NT2/D1 (cell line): ENCODE measurements at places on chromosomes 3 and 15.
A peak's percentile ranks its signal among the peaks of the same experiment; 100 is the strongest.

DNA sequence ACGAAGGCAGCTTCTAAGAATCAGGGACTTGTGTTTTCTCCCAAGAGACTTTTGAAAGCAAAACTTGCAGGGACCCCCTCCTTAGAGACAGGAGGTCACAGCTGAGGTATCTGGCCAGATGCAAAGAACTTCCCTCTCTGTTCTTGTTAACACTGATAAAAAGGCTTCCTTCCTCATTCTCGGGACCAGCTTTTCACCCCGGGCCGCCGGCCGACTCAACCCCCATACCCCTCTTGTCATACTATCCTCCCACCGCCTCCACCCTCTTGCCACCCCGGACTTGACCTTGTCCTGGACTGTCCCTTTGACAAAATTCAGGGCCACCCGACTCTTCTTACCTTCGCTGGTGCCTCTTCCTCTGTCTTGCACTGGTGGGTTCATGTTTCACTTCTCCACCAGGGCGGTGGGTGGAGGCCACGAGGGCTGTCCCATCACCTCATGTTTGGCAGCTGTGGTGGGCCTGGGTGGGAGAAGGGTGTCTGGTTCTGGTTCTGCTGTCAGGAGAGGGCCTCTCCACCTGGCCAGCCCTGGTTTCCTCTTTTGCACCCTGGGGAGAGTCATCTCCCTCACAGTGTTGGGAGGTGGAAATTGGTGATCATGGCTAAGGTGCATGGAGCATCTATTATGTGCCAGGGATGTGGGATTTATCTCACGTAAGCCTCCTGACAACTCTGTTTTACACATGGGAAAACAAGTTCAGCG, 32.5 kb downstream of the BHLHE40 start:
- DNase-seq, result no peak

- DNase-seq, result no peak
Observed at GRCh38 chr3:113212150-113212843, 940 bp downstream of the BOC start.

GRCh38 chr15:57559875-57560274, 31.8 kb upstream of the MYZAP start:
- peak; percentile 43 for DNase-seq

DNA sequence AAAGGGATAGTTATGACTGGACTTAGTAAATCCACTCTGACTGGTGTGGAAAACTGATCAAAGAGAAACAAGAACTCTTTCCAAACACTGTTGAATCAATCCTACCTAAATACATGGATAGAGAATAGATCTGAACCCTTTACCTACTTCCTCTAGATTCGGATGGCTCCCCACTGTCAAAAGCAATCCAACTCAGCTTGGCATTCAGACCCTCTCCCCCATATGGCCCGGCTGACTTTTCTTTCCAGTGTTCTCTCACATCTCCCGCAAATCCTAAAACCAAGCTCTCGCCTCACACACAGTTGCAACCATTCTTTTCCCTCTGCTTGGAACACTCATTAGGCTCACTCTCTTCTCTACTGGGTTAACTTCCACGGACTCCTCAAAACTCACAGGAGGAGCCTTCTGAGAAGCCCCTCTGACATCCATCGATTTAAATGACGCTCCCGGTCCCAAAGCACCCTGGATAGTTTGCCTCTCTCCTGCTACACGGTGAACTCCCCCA, 639 bp downstream of the SPICE1 start:
- no peak for DNase-seq

GRCh38 chr15:38193496-38193895, 59.1 kb upstream of the SPRED1 start:
- no peak for DNase-seq

DNA sequence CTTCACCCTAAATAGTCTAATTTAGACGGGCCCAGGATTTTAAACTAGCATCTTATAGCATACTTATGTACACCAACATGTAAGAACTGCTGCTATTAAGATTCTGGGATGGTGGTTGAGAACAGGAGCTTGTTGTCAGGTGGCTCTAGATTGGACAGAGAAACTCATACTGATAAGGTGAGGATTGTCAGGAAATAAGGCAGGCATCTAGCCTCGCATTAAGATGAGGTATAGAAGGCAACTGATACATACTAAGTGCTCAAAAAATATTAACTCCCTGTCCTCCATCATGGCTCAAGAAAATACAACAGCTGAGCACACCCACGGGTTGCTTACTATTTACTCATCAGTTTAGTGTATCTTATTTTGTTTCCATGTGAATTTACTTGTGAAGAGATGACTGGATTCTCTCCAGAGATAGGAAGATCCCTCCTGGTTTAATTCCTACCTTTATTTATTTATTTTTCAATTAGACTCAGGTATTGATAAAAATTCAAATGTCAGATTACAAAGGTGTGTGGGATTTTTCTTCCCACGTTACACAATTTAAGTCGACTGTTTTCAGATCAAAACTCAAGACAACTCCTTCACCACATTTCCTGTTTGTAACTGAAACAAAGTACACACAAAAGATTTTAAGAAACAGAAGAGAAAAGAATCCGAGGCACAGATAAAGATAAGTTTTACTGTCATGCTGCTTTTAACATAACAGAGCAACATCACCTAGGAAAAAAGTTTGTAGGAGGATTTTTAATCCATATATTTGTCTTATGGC, at the start of gene TRAT1:
Gene TRAT1 (plus strand): TSS at position 664 of the 775 bp plus-strand sequence. CDS start 142 bp downstream, outside the sequence.
- DNase-seq, result no peak

DNA sequence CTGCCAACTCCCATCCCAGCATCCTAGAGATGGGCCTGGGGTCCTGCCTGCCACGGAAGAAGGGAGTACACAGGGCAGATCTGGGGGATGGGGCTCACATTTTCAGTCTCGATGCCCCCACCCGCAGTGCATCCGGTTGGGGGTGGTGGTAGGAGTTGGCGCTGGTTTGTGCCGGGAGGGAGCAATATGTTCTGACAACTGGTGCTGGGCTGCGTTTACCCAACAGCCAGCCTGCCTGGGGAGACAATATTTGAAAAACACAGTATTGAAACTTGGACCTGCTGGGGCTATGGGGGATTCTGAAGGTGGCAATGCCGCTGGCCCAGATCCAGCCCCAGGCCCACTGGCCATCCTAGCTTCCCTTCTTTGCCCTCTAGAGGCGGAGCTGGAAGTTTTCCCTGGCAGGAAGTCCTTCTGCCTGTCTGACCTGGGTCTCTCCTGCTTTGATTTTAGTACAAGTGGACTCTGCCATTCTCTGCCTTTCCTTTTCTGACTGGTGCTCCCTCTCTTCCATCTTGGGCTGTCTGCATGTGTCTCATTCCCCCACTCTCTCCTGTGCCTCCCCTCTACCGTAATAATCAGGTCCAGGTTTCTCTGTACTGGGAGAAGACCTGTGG, 3.5 kb downstream of the SEMA3F start:
- DNase-seq, result no peak

DNA sequence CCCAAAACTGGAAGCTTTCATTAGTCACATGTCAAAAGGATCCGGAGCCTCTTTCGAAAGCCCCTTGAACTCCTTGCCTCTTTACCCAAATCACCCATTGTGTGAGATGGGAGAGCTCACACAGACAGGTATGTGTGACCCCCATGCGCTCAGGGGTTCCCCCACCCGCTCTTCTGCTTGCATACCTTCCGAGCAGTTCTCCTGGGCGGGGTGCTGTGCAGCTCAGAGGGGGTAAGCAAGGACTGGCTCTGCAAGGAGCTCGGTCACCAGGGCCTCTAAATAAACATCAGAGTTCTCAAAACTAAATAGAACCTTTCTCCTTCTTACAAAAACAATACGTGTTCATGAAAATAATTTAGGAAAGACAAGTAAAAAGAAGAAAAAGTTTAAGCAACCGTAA, 55.7 kb downstream of the PXYLP1 start:
- no peak for DNase-seq

GRCh38 chr15:42788725-42789124, 51.8 kb upstream of the CDAN1 start:
- no peak for DNase-seq

DNA sequence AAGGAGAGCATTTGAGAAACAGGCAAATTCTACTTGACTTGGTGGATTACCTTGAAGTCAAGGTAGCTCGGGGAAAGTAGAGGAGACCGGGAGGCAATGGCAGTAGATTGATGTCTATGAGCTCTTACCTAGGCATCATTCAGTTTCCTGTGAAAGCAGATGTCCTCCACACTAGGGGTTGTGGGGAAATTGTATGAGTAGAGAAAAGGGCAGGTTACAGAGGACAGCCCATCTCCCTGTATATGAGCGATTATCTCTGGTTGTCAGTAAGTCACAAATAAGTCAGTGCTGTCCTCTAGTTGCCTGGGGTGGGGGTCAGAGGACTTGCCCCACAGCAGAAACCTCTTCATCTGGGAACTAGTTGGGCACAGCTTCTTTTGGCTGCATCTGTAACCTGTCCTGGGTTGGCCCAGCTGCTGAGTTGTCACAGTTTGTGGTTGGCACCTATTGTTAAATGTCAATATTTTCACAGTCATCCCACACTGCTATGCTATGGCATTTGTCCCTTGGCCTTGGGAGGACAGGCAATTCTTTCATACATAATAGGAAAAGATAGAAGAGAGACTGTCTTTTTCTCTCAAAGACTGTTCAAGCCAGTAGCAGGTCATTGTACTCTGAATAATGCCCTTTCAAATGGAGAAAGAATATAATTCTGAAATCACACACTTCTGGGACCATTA, 53.6 kb upstream of the LRRFIP2 start:
- no peak for DNase-seq

DNA sequence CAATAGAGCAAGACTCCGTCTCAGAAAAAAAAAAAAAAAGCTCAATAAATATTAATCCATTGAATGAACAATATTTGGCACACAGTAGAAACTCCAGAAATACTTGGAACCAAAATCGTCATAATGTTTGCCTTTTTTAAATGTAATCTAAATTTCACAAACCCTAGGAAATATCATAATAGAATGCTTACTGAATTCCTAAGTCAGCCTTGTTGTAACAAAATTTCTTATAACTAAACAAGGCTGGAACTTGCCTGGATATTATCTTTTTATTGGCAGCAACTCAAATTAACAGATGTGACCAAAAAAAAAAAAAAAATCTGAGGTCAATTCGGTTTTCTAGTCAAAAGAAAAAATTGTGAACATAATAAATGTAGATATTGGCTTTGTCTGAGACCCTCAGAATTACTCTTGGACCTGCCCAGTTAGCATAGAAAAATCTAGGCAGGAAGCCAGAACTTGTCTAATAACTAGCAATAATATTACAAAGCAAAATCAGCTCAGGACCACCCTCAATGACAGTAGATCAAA, 33.3 kb downstream of the GABPB1 start:
- no peak for DNase-seq
